NCI-H526 treated with DMSO at 0.1 percent for 48 hours (cell line): ENCODE measurements at places on chromosomes 1 and 21.

GRCh38 chr21:42654913-42655795 is 1.7 kb downstream of the PDE9A start:
- DNase-seq = no peak

- DNase-seq = no peak
These were observed 84.7 kb downstream of the LHX9 start for GRCh38 chr1:198001776-198002408.

GRCh38 chr1:232533328-232533727 is 96.6 kb downstream of the SIPA1L2 start:
- peak; percentile 63 for DNase-seq

DNA sequence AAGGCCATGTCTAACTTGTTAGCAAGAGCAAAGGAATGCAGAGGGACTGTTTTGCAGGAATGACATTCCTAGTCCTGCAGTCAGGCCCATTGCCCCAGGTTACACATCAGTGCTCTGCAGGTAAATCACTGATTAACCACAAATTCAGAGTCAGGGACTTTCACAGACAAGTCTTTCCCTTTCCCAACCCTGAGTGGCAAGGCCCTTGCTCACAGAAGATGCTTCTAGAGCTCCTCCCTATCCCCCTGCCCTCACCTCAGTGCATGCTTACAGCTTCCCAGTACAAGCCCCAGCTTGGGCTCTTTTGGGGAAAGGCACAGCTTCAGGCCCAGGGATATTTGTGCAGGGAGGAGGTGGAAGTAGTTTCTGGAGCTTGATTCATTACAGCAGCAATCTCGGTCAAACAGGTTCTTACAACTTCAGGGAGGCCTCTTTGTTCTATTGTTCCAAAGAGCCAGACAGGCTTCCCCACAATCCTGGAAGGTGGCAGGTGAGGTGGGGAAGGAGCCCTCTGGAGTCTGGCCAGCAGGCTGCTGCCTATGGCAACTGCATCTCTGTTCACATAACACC is 53.9 kb downstream of the CASQ2 start:
- DNase-seq = no peak

GRCh38 chr21:44482581-44483287 is 27.4 kb downstream of the LRRC3 start:
- DNase-seq = no peak

DNA sequence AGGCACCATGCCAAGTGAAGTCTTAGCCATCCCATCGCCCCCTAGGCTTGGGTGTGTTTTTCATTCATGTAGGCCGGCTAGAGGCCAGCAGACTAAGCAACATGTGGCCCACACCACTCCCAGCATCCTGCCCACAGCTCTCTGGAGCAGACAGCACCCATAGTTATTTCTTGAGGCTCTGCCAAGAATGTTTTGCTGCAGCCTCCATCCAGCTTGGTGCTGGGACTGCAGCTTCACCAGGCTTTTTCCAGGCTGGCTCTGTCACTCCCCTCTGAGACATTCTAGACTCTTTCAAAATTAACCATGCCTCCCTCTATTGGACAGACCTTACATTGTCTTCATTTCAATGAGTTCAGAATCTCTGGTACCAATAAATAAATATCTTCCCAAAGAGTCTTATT is 104.2 kb downstream of the DUSP10 start:
- DNase-seq = no peak

DNA sequence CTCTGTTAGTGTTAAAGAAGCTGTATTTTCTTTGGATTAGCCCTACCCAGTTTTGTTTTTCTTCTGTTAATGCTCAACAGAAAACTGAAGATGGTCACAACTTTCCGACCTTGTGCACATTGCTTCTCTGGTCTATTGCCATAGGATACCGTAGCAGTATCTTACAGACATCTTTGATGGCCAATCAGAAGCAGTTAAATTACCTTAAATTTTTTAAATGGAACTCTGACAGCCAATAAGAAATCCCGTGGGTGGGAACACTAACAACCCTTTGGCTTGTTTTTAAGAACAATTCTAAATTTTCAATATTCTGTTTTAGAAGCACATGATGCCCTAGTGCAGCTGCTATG is 17.2 kb downstream of the NFYC start:
- DNase-seq = no peak

- no peak for DNase-seq
These were observed 1.0 kb downstream of the ARID1A start for GRCh38 chr1:26696654-26697430.

DNA sequence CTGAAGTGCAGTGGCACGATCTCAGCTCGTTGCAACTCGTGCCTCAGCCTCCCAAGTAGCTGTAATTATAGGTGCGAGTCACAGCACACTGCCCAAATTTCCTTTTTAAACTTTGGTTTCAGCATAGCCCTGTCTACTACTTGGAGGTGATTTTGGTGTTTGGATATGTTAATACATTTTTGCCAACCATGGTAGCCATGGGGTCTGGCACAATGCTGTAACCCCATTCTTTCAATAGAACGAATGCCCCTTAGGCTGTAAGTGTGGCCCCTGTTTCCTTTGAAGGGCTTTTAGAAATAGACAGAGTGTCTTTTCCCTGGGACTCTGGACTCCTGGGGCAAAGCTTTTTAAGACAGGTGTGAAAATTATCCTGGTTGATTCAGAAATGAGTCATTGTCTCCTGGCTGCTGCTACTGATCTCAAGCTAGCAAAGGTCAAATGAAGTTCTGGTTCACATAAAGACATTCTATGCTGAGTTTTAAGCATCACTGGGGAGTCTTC is 141.1 kb upstream of the RUNX1 start:
- no peak for DNase-seq

- DNase-seq = no peak
These were observed 79.8 kb upstream of the CYYR1 start for GRCh38 chr21:26652854-26653253.

DNA sequence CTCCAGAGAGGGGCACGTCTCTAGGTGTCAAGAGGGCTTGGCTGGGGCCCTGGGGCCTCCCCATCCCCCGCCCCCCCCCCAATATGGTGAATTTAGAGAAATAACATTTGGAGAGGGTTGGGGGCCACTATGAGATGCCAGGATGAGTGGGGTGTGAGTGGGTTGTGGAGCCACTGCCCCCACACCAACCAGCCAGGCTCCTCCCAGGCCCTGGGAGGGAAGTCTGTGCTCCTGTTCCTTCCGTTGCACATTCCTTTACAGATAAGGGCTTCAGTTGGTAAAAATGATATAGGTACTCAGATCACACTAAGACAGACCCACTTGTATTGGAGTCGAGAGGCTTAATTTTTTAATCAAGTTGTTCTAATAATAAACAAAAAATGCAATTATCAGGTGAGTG is 585 bp upstream of the PLEKHA6 start:
- no peak for DNase-seq

GRCh38 chr21:34889320-34889675 is 159.8 kb downstream of the RUNX1 start:
- peak; percentile 69 for DNase-seq

- DNase-seq = no peak
These were observed 53.4 kb upstream of the RPL11 start for GRCh38 chr1:23638188-23638619.

DNA sequence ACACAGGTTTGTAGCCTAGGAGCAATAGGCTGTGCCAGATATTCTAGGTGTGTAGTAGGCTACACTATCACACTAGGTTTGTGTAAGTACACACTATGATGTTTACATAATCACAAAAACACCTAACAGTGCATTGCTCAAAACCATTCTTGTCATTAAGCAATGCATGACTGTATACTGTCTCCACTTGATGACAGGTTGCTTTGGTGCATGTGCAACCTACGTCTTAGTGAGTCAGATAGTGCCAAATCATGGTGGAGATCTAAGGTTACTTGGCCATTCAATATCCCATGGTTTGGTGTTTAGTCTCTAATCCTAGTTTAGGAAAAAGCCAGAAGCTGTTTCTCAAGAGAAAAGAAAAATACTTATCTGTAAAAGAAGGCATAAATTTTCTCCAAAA is 181.1 kb downstream of the KCNK2 start:
- DNase-seq = no peak

DNA sequence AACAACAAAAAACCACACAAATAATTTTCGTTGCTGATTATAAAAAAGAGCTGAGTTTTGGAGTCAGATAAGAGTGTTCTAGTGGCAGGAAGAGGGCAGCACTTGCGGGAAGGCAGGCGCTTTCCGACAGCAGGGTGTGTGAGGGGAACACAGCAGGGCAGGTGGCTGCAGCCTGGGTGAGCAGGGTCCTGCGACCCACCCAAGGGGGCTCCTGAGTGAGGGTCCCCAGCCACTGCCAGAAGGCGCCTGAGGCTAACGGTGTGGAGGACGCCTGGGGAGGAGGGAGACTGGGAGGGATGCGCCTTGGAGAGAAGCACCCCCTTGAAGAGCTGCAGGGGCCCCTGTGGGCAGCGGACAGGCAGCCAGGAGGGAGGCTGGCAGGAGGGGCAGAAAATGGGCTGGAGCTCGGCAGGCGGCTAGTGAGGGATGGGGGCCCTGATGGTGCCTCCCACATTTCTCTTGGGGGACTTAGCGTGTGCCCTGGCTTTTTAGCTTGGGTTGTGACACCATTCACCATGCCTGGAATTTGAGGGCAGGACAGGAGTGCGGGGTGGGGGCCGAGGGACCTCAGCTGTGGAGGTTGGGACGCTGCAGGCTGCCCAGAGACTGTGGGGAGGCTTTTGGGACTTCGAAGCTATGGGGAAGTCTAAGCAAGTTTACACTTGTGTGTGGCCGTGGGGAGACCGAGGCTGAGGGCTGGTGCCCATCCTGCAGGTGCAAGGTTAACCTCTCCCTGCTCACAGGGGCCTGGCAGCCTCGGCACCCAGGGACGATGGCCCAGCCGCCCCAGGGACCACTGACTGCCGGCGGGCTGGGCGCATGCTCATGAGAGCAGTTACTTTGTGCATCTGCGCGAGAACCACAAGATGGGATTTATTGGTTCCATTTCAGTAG is 111.4 kb downstream of the SIK1 start:
- no peak for DNase-seq

- DNase-seq = no peak
These were observed 31.7 kb downstream of the TP73 start for GRCh38 chr1:3683992-3684391.

DNA sequence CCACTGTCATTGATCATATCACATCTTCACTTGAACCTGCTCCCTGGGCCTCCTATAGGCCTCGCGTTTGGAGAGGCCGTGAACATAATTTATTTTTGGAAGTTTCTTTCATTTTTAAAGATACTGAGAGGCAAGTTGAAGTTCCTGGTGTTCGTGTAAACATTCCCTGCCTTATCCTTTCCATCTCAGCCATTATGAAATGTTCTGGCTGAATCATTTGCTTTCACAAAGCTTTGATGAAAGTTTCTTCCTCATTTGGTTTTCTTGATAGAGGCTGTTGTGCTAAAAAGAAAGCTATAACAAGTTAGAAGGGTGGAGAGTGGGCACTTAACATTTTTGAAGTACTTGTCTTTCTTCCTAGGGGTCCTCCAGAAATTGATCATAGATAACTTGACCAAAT is 15.5 kb downstream of the CAMTA1 start:
- DNase-seq = no peak

GRCh38 chr1:8363186-8363766 is 45.4 kb downstream of the SLC45A1 start:
- no peak for DNase-seq

DNA sequence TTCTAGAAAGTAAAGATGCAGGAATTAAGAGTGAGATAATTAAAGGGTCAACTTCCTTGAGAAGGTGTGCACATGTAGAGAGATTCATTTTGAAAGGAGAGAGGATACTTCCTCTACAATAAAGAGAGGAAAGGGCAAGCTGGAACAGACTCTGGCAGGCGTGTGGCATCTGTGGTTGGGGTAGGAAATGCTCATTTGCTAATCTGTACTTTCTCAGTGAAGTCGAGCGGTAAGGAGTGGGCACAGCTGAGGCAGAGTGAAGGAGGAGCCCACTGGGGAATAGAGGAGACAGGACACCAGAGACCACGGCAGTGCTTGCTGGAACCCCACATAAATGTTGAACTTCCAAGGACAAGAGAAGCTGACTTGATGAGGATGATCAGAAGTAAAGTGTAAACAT is 49.1 kb downstream of the PCSK9 start:
- no peak for DNase-seq

- DNase-seq = no peak
These were observed 2.6 kb upstream of the AGTRAP start for GRCh38 chr1:11733306-11733705.

- DNase-seq = peak; percentile 31
These were observed 1.0 kb upstream of the MCOLN2 start for GRCh38 chr1:84997667-84998600.

DNA sequence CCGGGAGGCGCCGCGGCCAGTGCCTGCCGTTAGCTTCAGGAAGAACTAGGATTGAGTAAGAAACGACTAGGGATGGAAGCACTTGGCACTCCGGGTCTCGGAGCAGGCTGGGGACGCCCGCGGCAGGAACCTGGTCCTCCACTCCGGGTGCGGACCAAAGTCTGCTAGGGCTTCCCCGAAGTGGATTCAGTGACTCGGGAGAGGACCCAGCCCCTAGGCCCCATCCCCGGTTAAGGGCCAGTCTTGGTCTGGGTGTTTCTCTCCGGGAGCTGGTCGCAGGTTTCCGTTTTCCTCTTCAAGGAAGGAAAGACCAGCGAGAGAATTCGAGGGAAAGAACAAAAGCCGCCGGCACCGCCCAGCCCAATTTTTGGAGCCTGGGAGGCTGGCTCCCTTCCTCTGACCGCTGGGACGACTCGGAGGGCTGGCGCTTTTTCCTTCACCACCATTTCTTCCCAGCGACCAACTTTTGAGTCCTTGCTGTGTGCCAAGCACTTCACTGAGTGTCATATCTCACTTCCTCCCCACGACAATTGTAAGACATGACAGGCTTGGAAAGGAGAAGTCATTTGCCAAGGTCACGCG is 16.8 kb upstream of the STMN1 start:
- DNase-seq = no peak

- DNase-seq = no peak
These were observed 27.1 kb downstream of the DHCR24 start for GRCh38 chr1:54859700-54860391.

GRCh38 chr1:51314974-51315373 is 15.4 kb downstream of the TTC39A start:
- no peak for DNase-seq

- no peak for DNase-seq
These were observed 86.0 kb downstream of the EVI5 start for GRCh38 chr1:92698932-92699331.

- no peak for DNase-seq
These were observed 60.6 kb upstream of the STUM start for GRCh38 chr1:226487921-226488320.

DNA sequence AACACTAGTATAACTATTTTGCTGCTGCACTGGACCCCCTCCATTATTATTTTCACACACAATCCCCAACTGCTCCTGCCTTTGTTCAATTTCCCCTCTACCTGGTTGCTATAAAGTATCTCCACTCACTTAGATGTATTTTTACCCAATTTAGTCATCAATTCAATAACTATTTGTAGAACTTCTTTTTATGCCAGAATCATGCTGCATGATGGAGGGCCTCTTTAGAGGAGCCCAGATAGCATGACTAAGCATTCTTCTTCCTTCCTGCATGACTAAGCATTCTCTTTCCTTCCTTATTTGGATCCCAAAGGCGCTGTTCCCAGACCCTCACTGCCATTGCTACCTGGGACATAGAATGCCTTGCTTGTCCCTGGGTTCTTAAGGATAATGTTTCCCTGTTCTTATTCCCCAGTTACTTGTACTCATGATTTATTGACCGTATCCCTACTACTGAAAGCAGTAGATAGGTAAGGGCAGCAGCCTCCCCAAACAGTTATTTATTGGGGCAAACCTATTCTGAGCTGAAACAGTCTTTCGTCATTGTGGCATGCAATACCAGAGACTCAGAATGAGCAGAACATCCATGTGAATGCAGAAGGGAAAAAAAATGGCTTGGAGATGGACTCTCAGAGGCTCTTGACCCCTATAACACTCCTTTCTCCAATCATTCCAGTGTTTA is 89.3 kb upstream of the AKT3 start:
- no peak for DNase-seq

- no peak for DNase-seq
These were observed 1162.5 kb upstream of the PRMT6 start for GRCh38 chr1:105894006-105894405.
